ENCODE measurements at places on chromosomes 16 and 17.

DNA sequence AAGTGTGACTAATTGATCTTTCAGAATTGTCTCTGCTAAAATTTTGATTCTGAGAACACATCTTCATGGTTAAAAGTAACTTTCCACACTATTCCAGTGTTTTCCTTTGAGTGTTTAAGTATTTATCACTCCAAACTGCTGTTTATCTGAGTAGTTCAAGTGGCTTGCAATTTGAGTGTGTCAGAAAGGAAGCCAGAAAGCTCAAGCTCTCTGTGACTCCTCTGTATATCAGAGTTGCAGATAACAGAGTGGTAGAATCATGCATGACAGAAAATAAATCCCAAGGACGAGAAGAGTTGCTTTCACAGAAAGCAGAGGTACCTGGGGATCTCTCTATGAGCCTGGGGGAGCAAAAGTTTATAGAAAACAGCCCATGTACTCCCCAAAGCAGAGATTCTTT, 130.0 kb downstream of the CYB561 start:
- no peak for DNase-seq

- no peak for DNase-seq
Observed at GRCh38 chr17:10757647-10758046, 27.8 kb upstream of the TMEM220 start.

GRCh38 chr17:57517632-57518456, 227.3 kb downstream of the CCDC182 start:
- no peak for DNase-seq

DNA sequence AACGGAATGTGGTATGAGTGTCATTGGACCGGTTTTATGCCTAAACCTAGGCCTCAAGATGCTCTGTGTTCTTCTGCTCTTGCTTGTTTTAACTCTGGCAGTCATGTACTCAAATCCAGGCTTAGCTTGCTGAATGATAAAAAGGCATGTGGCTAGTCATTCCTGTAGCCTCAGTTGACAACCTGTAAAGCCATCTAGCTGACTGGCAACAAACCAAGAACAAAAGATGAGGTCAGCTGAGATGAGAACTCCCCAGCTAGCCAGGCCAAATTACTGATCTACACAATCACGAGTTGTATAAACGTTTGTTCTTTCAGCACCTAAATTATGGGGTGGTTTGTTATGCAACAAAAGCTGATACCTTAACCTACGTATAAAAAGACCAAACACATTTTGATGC, 1406.0 kb upstream of the CDH8 start:
- DNase-seq = no peak

- no peak for DNase-seq
Observed at GRCh38 chr17:1244606-1245012, 25.6 kb upstream of the BHLHA9 start.

DNA sequence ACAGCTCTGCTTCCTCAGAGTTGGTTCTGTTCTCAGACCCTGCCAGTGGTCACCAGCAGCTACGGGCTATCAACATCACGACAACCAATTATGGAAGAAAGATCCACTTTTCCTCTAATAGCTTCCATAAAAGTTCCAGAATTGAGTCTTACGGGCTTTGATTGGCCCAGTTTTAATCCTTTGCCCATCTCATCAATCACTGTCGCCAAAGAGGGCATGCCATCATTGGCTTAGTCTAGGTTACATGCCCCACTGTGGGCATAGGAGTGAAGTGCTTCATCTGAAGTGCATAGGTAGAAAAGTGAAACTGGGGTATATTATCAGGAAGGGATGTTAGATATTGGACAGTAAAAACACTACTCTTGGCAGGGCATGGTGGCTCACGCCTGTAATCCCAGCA, 76.6 kb upstream of the DHX40 start:
- DNase-seq = no peak

- DNase-seq = no peak
Observed at GRCh38 chr17:76171706-76172105, 30.7 kb upstream of the FOXJ1 start.

DNA sequence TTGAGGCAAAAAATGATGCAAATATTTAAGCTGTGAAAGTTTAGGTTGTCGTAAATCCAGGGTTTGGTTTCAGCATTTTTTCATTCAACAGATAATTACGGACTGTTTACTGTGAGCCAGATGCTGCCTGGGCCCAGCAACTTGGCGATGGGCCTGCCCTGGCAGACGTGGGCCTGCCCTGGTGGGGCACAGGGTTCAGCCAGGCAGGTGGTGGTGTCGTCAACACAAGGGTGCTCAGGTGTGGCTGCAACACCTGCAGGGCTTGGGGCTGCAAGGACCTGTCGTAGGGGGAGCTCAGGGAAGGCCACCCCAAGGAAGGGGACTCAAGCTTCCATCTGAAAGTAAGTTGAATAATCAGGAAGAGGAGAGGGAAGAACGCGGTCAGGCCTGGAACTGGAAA, 15.1 kb downstream of the ZC3H18 start:
- DNase-seq = no peak

- DNase-seq = no peak
Observed at GRCh38 chr17:40632216-40632615, 15.4 kb downstream of the SMARCE1 start.

DNA sequence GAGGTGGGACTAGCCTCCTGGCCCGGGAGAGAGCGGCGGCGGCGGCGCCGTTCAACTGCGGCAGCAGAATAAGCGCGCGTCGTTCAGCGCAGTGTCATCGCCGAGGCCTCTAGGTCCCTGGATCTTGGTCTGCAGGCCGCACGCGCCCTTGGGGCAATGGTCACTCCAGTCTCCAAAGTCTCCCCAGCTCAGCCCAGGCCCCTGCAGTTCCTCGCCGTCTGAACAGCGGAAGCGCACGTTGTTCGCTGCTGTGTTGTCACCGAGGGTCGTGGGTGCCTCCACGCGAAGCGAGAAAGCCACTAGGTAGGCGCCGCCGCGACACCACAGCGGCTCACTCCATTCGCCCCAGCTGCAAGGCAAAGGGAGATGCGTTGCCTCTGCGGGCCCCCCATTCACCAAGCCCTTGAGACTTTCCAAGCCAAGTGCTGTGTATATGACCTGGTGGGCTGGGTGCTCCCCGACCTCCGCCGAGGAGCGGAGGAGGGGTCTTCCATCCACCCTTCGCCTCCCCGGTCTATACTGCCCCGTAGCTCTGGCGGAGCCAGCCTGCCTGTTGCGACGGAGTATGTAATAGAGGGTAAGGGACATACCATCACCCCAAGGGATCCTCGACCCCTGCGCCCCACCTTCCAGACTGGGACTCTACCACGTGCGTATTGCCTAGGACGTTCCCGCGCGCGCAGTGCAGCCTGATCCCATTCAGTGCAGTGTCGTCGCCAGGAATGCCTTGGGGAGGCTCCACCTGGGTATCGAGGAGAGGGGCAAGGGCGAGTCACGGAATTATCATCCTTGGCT, 656 bp downstream of the VMO1 start:
- no peak for DNase-seq

All from activated naive CD8-positive, alpha-beta T cell treated with anti-CD3 and anti-CD28 coated beads, Interleukin-2, amount 50 U/mL, for 16 hours (primary cell).